ENCODE measurements at places on chromosomes 6 and 20.

- no peak for DNase-seq
These were observed 7.9 kb downstream of the ACSS1 start for GRCh38 chr20:25050082-25050481.

GRCh38 chr20:41734506-41734945 is 116.3 kb upstream of the CHD6 start:
- peak; percentile 30 for DNase-seq

DNA sequence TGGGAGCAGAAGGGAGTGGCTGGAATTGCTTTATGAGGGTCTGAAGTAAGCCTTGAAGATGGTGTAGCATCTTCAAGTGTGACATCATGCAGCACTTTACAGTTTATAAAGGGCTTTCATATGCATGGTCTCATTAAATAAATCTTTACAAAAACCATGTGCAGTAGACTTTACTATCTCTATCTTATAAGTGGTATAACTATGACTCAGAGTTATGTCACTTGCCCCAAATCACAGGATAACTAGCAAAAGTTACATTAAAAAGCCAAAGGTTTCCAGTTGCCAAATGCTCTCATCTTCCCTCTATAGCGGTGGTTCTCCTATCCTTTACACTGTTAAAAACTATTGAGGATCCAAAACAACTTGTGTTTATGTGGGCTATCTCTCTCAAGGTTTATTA is 687.7 kb upstream of the MARCKS start:
- no peak for DNase-seq

DNA sequence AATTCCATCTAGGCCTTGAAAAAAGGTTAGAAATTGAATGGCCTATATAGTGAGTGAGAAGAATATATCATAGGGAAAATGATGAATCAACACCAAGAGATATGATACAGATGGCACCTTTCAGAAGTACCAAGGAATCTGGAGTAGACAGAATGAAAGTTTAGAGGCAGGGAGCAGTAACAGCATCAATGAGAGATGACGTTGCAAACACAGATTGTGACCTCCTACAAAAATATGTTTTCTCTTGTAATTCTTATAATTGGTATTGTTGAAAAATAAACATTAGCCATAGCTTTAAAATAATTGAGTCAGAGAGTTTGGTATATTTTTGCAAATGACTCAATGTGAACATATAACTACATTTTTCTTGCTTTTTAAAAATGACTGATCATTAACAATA is 1223.1 kb upstream of the GJE1 start:
- DNase-seq, result no peak

DNA sequence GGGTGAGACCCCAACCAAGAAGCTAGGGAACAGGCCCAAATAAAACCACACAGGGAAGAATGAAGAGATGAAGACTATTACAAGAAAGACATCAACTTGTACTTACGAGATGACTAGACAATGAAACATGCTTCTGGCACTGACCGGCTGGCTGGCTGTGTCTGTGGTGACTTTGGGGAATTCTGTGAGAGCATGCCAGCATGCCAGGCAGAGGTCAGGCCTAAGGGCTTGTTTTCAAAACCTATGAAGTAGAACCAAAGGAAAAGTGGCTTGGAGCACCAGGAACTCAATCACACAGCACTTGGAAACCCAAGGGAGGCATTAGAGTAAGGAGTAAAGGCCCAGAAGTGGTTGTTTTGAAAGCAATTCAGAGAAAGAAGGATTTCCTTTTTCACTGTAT is 28.4 kb upstream of the GSTA3 start:
- no peak for DNase-seq

DNA sequence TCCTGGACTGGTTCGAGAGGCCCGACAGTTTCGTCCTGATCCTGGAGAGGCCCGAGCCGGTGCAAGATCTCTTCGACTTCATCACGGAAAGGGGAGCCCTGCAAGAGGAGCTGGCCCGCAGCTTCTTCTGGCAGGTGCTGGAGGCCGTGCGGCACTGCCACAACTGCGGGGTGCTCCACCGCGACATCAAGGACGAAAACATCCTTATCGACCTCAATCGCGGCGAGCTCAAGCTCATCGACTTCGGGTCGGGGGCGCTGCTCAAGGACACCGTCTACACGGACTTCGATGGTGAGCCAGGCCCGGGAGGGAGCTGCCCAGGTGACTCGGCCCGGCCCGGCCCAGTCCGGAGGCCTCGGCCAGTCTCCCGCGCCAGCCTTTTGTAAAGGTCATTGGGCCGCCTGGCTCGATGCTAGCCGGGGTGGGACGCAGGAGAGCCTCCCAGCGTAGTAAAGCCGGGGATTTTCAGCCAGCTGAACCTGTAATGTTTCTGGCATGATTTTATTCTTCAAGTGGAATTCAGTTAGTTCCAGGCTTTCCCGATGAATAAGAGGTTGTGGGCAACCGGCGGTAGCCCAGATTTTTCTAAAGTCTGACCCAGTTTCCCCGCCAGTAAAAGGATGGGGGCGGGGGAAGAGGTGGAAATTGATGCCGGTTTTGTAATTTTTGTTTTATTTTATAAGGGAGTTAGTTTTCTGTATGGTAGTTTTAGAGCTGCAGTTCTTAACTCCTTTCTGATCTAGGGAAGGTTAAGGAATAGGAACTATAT is 1.4 kb downstream of the PIM1 start:
- no peak for DNase-seq

- no peak for DNase-seq
These were observed 98.5 kb upstream of the SCGN start for GRCh38 chr6:25553502-25553901.

DNA sequence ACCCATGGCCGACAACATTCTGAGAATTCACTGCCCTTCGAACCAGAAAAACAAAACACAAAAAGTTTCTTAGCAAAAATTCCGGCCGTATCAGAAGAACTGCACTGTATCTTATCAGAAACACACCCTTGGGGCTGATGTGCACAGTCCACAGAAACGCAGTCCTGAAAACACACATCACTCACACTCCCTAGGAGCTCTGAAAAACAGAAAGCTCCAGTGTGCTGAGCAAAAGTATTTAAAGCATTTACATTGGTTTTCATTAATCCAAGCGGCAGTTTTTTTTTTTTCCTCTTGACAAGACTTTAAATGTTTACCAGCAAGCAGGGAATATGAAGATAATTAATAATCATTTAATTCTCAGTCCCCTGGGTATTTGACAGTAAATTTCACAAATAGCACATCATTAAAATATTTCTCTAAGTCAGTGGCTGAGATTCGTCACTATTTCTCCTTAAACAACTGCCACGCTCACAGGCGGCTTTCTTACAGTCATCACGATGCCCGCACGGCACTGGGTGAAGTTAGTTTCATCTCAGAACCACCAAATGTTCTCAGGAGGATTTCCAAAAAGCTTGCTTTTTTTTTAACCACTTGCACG is 13.3 kb downstream of the NFATC2 start:
- no peak for DNase-seq
